ENCODE measurements at places on chromosomes 7 and 10.

GRCh38 chr7:16833373-16833772, 28.6 kb upstream of the AGR2 start:
- no peak for DNase-seq

DNA sequence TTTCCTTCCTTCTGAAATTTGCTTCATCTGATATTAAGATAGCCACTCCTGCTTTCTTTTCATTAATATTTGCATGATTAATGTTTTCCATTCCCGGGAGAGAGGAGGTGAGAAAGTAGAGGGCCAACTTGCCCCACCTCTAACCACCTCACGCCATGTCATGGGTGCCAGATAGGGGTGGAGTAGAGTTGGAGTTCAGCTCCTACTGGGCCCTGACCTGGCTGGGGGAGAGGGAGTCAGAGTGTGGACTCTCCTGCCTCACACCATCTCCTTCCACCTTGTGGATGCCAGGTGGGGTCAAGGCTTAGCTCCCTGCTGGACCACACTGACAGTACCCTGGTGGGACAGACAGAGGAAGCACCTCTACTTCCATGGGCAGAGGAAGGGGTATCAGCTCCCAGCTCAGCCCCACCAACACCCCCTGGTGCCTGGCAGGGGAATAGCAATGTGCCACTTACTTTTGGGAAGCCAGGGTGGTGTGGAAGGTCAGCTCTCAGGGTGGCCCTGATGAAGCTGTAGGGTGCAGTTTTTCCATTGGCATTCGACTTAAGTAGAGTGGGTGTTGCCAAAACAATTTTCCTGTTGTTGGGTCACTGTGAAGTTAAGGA, 28.0 kb downstream of the CHST12 start:
- DNase-seq = no peak

DNA sequence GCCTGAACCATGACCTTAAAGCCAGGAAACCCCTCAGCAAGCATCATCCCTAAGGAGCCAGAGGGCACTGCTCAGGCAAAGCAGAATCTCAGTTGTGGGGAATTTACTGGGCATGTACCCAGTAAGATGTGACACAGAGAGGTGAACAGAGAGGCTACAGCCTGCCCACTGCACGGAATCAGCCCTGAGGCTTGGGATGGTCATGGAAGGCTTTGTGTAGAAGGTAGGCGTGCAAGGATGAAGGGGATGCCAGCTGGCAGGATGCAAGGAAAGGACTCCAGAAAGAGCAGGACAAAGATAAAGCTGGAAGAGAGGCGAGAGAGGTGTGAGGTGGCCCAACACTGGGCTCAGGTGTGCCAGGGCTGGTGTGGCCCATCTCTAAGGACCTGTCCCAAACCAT, 2.4 kb upstream of the AIFM2 start:
- no peak for DNase-seq

- DNase-seq = no peak
Observed at GRCh38 chr10:50936335-50936734, 50.9 kb upstream of the A1CF start.

GRCh38 chr10:33453081-33454025, 118.9 kb upstream of the NRP1 start:
- DNase-seq = no peak

GRCh38 chr7:138460649-138461607, 869 bp downstream of the TRIM24 start:
- DNase-seq = no peak

DNA sequence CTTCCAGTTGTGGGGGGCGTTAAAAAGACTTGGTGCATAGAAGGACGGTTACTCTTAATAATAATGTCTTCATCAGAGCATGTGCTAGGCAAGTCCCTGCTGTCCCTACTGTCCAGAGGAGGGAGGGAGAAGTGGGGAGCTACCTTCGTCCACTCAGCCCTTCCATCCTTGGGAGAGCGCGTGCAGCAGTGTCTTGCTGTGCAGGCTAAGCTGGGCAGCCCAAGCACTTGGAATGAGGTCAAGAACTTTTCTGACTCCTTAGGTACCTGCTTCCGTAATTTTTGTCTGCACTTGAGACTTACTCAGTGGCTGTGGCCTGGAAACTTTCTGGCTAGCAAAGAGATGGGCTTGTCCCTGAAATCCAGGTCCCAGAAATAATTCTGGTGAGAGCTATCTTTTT, 265.9 kb upstream of the SORCS1 start:
- DNase-seq = no peak

DNA sequence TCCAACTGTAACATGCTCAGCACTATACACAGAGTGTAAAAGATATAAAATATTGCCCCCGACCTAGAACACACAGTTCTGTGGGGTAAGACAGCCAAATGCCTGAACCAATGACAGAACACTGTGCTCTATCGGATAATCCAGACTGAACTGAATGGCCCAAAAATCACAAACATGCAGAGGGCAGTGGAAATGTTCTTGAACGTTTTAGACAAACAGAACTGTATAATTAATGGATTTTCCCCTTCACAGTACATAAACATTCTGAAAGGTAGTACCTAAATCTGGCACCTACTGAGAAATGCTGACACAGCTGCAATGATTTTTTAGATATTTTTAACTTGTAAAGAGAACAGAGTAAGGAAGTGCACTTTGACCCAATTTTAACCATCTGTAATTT, 33.4 kb downstream of the PARD3 start:
- no peak for DNase-seq

DNA sequence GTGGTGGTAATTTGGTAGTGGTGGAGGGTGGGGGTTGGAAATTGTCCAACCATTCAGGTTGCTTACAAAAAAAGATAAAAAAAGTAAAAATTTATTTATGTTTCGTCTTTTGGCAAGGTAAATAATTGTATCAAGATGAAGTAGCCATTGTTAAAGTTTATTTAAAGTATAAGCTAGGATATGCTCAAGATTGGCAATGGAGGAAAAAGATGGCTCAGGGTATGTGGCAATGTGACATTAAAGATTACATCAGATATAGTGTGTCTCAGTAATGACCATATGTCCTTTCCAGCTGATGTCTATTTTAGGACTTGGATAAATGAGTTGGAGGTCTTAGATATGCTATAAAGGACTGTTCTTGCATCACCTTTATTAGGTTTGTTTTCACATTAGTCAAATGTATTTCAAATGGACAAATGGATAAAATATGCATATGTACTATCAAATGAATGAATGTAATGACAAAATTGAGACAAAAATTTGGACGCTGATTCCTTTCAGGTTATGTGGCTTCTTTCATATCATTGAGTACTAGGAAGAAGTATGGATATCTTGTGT, 60.9 kb downstream of the ST7 start:
- no peak for DNase-seq

DNA sequence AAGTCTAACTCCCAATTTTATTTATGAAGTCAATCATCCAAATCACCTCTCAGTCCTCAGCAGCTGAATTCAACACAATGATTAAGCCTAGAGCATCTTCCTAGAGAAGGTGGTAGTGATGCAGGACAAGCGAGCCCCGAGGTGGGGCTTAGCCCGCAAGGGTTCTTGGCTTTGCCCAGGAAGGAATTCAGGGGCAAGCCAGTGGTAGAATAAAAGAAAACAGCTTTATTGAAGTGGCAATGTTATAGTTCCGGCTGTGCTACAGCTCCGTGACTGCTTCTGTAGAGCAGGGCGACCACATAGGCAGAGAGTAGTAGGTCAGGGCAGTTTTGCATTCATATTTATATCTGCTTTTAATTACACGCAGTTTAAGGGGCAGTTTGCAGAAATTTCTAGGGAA, 18.1 kb downstream of the IL2RA start:
- DNase-seq = no peak

GRCh38 chr10:30830315-30831230, 201.0 kb upstream of the LYZL2 start:
- DNase-seq = no peak

DNA sequence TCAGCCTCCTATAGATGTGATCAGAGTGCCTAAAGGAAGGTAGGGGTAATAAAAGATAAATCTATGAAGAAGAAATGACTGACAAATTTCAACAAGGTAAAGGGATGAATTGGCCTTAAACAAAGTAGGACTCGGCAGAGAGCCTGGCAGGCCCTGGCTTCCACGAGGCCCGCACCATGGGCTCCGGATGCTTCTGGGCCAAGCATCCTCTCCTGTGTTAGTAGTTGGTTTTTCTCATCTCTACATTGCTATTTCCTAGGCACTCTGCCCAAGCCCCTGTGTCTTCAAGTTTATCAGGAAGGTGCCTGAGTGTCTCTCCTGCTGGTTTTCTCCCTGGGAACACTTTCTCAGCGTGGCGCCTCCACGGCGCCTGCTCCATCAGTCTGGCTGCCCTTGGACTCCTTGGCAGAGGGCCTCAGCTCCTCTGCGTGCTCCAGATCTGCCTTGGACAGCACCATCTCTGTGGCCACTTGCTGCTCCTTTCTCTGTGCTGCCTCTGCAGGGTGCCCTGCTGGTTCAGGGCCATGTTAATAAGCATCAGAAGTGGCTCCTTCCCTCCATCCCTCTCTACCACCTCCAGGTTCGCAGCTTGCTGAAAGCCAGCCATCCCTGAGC, 413.3 kb upstream of the DPP6 start:
- no peak for DNase-seq

DNA sequence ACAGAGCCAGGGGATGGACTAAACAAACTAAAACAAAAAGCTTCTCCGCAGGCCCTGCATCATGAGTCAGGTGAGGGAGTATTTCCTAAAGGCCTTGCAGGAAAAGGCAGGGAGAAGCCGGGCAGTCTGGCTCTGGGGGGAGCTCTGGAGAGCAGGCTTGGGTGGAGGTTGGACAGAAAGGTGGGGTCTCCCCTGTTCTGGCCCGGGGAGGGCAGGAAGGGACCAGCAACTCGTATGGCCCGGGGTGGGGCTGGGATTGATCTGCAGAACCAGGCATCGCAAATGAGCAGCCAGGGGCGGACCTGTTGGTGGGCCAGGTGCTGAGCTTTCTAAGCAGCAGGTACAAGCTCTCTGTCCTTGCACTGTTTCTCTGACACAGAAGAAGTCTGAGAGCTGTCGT, 235.2 kb downstream of the TCERG1L start:
- no peak for DNase-seq

DNA sequence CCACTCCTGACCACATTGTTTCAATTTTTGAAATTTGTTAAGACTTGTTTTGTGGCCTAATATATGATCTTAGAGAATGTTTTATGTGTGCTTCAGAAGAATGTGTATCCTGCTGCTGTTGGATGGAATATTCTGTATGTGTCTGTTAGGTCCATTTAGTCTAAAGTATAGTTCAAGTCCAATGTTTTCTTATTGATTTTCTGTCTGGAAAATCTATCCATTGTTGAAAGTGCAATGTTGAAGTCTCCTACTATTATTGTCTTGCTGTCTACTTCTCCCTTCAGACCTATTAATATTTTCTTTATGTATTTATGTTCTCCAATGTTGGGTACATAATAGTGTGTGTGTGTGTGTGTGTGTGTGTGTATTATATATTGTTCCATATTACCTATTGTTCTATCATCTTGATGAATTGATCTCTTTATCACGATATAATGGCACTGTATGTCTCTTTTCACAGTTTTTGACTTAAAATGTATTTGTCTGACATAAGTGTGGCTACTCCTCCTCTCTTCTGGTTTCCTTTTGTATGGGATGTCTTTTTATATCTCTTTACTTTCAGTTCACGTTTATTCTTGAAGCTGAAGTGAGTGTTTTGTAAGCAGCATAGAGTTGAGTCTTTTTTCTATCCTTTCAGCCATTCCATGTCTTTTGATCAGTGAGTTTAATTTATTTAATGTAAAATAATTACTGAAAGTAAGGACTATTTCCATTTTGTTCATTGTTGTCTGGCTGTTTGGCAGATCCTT, 61.3 kb downstream of the AKR1D1 start:
- no peak for DNase-seq

GRCh38 chr7:142697270-142697669, 52.0 kb upstream of the PRSS1 start:
- DNase-seq = no peak

DNA sequence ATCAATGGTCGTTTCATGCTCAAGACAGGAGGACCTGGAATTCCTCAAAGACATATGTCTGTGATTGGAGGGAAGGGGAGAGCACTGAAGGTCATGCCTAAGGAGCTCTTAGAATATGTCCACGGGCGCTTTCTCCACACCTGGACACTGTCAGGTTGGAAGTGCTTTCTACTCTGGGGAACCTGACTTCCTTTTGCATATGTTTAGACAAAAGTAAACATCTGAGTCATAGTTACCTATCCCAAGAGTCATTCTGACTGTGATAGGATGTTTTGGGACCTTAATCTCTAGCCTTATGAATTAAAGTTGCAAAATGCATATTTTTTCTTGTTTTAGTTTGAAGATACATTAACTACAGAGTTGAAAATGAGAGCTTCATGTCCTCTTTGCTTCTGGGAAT, 251.7 kb downstream of the KLF6 start:
- DNase-seq = no peak

DNA sequence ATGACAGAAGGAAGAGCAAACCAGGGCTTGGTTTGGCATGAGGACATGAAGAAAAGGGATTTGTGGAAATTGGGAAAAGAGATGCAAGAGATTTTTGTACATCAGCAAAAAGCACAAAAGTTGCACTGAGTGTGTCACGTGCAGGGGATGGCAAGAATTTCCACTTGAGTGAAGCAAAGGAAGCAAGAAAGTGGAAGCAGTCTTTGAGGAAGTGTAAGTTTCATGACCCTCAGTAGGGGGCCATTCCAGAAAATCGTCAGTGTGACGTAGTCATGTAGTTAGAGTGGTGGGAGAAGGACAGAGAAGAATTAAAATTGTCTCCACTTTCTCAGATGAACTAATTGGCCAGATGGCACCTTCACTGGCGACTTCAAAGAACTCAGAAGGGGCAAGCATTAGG, 123.3 kb upstream of the FZD1 start:
- no peak for DNase-seq

- DNase-seq = no peak
Observed at GRCh38 chr7:106057962-106058927, 53.9 kb downstream of the SYPL1 start.

DNA sequence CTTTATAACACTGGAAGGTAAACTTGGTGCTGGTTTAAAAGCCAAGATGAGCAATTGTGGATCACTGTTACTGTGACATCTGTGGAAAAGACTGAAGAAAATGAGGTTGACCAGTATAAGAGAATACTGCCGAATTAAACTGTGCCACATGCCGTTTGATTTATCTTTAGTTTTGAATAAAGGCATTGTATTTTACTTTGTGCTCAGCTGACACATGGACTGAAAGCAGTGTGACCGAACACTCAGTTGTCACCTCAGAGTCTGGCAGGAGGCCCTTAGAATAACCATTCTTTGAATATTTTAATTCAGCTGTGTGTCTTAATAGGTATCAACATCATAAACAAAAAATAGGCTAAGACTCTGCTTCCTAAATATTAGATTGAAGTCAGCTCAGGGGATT, 133.7 kb upstream of the GJD4 start:
- no peak for DNase-seq

DNA sequence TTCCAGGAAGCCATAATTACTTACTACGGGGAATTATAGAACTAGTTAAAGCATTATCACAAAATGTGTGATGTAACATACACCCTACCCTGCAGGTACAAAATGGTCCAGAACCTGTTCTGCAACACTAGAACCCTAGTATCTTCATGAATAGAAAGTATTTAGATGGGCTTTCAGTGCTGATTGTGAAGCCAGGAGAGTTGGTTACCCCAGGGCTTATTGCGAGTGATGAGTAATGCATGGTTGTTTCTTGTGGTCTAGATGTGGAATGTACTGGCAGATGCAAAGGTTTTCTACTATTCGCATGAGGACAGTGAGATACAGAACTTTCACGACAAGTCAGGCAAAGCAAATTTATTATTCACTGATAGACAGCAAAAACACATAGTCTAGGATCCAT, 33.6 kb upstream of the AGR3 start:
- no peak for DNase-seq
